ENCODE measurements at places on chromosomes 1 and 21.

GRCh38 chr1:39387452-39387851 lies 104.0 kb upstream of the BMP8A start:
- DNase-seq, result no peak

GRCh38 chr1:86914998-86915736 lies 732 bp downstream of the HS2ST1 start:
- DNase-seq, result peak; percentile 20

GRCh38 chr1:12158357-12159092 lies 8.3 kb upstream of the TNFRSF1B start:
- peak; percentile 64 for DNase-seq

- DNase-seq, result peak; percentile 64
These were observed 53.1 kb upstream of the HMCN1 start for GRCh38 chr1:185681034-185681633.

- DNase-seq, result no peak
These were observed 345 bp downstream of the FTCD start for GRCh38 chr21:46154955-46155513.

DNA sequence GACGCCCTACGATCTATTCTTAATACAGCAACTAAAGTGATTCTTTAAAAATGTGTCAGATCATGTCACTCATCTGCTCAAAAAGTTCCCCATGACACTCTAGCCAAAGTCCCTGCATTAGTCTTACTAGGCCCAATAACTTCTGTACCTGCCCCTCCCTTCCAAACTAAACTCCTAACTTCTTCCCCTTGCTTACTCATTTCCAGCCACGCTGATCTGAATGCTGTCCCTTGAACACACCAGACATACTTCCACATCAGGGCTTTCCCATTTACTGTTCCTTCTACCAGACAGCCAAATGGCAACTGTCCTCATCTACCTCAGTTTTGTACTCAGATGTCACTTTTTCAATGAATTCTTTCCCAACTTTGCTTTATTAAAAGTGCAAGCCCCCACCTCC lies 1.2 kb downstream of the PPT1 start:
- DNase-seq, result no peak

DNA sequence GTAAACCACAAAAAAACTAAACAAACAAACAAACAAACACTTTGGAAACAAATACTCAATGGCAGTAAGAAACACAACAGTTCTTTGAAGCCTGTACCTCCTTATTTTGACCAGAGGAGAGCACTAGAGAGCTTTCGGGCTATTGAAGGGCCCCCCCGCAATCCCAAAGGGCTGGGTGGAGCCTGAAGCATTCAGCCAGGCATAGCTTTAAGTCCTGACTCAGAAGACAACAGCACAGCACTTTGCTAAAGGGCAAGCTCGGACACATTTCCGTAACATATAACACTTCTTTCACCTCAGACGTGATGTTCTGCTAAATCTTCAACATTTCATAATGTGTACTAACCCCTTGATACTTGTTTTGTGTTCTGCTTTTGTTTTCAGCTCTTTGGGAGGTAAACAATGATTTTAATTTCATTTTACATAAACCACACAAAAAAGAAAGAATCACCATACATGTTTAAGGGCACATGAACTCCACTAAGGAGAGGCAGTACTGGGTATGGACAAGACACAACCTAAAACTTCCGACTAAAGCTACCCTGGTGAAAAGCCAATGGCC lies 9.7 kb upstream of the SHCBP1L start:
- DNase-seq, result peak; percentile 6

GRCh38 chr1:26408604-26409003 lies 2.0 kb upstream of the LIN28A start:
- peak; percentile 83 for DNase-seq

DNA sequence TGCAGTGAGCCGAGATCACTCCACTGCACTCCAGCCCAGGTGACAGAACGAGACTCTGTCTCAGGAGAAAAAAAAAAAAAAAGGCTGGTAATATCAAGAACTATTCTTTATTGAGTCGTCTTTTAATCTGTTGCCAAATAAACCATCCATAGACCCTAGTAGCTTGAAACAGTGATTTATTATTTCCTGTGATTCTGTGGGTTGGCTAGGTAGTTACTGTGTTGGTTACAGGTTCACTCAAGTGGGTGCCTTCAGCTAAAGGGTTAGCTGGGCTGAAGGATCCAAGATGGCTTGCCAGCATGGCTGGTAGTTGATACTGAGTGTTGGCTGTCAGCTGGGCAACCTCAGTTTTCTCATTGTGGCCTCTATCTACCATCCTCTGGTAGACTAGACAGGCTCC lies 9.2 kb downstream of the TLCD4 start:
- no peak for DNase-seq

DNA sequence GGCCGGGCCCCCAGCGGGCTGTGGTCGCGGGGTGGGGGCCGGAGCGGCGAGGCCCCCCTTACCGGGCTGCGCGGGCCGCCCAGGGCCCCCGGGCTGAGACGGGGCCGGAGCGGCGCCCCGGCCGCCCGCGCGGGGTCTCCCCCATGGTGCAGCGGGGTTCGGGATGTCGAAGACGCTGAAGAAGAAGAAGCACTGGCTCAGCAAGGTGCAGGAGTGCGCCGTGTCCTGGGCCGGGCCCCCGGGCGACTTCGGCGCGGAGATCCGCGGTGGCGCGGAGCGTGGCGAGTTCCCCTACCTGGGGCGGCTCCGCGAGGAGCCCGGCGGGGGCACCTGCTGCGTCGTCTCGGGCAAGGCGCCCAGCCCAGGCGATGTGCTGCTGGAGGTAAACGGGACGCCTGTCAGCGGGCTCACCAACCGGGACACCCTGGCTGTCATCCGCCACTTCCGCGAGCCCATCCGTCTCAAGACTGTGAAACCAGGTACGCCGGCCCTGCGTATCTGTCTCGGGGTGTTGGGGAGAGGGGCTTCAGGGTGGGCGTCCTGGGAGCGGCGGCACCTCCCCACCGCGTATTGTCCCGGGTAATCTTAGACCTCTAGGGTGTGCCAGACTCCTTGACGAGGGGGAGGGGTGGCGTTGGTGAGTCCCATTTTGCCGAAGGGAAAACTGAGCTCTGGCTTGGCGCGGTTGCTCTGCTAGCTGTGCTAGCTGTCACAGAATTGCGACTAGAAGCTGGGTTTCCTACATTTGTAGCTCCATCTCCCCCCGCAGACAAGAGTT lies 745 bp downstream of the MAGI3 start:
- DNase-seq, result peak; percentile 31

Measured in CD4-positive, alpha-beta T cell treated with Interleukin-15 for 4 hours (primary cell).